ENCODE measurements at places on chromosomes 5 and 9.

DNA sequence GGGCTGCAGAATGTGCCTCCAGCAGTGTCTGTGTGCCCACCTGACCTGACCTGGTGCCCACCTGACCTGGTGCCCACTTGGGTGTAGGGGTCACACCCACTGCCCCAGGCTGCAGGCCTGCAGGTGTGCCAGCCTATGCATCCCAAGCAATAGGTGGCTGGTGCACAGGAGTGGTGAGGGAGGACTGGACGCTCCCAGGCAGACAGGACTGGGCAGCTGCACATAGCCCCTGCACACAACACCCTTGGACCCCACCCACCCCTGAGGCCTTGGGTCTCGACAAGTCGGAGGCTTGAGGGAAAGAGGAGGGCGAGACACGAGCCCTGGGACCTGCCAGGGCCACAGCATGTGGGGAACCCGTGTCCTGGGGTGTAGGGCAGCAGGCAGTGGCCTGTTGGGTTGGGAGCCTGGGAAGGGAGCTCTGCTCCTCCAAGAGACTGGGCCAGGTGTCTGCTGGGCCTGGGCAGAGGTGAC lies 10.8 kb upstream of the NRARP start:
- DNase-seq, result no peak

GRCh38 chr5:117793963-117794362 lies 1194.4 kb downstream of the DTWD2 start:
- no peak for DNase-seq

DNA sequence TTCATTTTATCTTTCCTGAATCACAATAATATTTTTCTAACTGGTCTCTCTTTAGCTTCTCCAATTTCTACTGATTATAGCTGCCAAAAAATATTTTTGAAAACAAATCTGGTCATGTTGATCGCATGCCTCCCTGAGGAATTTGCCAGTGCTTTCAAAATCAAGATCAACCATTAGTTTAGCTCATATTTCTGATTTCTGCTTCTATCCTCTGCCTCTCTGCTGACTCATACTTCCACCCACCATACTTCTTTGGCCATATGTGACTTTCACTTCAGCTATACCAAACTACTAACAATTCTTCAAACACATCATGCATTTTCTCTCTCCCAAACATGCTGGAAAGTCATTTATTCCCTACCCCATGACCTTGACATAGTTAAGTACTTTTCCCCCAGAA lies 636.5 kb downstream of the TLE1 start:
- DNase-seq, result no peak

DNA sequence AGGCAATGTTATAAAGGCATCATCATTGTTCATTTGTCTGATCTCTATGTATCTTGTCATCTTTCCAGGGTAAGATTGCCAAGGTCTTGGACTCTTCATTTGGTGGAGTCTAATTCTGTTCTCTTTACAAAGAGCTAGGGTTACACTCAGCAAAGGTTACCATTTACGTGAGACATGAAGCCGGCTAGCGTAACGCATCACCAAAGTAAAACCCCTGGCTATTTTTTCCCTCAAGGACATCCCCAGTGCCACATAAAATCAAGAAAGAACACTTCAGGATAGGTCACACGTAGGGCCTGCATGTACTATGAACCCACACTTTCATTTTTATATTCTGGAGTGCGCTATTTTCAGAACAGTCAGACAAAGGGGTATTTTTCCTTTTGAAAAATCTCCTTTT lies 20.0 kb upstream of the MYOT start:
- no peak for DNase-seq

- DNase-seq, result no peak
Observed at GRCh38 chr5:158809310-158809850, 290.3 kb downstream of the EBF1 start.

- no peak for DNase-seq
Observed at GRCh38 chr5:157511651-157512644, 51.9 kb downstream of the NIPAL4 start.

DNA sequence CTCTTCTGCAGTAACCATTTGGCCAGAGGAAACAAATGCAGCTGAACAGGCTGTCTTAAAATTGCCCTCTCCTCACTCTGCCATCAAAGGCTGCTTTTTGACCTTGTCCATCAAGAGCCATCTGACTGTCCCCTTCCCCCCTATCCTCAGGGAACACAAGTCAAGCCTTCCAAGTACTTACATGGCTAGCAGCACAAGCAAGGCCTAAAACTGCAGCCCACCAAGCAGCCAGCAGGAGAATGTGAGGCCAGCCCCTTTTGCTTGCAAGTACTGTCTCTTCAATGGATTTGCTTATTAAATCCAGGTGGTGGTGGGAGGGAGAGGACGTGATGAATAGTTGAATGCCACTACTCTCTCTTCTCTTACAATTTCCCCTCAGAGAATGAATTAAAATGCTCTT lies 83.5 kb downstream of the HTR1A start:
- DNase-seq, result no peak

DNA sequence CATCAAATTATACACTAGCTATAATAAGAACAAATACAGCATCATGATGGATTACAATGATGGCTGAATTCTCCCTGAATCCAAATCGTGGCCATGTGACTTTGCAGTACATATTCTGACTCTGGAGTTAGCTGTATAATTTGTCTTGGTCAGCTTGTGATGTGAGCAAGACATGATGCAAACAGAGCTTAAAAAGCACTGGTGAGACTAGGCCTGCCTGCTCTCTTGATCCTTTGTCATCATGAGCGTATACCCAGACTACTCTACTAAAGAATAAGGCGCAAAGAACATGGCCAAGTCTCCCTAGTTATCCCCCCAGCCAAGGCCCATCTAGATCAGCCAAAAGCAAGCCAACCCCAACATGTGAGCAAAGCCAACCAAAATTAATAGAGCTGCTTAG lies 34.7 kb upstream of the IFNE start:
- no peak for DNase-seq

GRCh38 chr5:92390657-92391056 lies 1007.5 kb upstream of the ARRDC3 start:
- DNase-seq, result no peak

GRCh38 chr5:137630972-137631370 lies 104.9 kb downstream of the KLHL3 start:
- no peak for DNase-seq

- DNase-seq, result peak; percentile 51
Observed at GRCh38 chr9:20623021-20623747, 885 bp upstream of the MLLT3 start.

DNA sequence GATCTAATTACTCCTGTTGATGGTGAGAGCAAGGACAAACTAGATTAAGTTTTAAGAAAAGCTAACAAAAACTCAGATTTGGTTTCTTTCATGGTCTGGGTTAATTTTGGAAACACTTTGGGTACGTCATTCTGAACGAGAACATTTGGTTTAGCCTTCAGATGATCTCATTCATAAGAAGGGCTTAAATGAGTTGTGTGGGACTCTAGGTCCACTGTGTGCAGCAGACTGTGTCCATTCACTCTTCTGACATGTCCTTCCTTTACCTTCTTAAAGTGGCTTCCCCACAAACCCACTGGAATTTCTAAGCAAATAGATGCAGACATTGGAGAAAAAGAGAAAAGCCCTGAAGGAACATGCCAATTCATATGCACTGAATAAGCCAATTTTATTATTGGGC lies 96.8 kb downstream of the FBXO4 start:
- DNase-seq, result no peak

- no peak for DNase-seq
Observed at GRCh38 chr9:123338710-123339665, 17.0 kb upstream of the CRB2 start.

DNA sequence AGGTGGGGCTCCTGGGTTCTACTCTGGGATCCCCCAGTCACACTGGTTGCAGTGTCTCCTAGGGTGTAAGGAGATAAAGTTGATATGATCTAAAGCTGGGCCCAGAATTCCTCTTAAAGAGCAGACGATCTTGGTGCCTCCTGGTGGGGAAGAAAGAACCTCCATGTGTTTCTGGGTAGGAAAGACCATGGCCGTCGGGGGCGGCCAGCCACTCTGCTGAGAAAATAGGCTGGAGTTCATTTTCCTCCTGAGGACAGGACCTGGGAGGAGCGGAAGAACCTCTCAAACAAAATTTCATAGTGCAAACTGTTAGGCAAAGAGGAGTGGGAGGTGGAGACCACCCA lies 163.8 kb upstream of the TBC1D2 start:
- DNase-seq, result no peak

DNA sequence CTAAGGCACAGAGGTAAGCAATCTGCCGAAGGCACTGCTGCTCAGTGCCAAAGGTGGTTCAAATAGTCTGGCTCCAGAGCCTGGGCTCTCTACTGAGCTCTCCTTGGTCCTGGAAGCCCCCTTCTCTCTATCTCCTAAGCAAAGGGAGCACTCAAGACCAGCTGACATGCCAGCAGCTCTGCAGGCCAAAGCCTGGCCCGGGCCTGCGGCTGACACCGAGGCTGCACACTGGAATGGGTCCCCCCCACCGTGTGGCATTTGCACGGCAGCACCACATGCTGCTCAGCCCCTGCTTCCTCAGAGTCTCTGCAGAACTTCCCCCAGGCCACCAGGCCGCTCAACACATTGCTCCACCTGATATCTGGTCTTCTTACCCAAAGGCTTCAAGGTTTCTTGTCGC lies 57.8 kb upstream of the GOLPH3 start:
- DNase-seq, result no peak

DNA sequence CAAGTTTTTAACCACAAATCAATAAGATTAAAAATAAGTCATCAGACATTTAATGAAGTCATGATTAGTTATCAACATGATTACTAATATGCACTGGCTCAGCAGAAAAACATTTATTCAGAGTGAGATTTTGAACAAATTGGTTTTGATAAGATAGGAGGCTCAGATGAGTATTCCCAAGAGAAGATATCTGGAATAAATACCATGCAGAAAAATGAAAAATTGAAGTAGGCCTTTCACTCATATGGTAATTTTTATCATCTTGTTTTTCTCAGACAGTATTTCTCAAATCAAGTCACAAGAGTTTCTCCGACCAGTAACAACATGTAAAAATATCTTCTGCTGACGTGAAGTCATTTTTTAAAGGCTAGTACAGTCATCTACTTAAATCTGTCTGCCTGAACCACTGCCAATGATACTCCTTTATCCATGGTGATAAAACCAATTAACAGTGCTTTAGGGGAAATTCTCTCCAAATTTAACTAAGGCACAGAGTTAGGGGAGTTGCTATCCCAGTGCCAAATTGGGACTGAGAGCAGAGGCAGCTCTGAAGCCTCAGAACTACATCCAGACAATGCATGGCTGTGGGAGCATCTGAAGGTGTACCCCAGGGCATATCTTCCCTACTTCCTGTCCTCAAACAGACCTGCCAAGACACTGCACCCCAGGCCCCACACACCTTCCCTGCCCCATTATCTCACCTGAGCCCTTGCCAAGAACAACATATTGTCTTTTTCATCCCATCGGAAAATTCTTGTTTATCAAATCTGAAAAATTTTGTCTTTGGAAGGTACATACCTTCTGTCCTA lies 105.5 kb upstream of the TSLP start:
- no peak for DNase-seq

GRCh38 chr9:136786451-136786850 lies 4.7 kb upstream of the TMEM141 start:
- no peak for DNase-seq

DNA sequence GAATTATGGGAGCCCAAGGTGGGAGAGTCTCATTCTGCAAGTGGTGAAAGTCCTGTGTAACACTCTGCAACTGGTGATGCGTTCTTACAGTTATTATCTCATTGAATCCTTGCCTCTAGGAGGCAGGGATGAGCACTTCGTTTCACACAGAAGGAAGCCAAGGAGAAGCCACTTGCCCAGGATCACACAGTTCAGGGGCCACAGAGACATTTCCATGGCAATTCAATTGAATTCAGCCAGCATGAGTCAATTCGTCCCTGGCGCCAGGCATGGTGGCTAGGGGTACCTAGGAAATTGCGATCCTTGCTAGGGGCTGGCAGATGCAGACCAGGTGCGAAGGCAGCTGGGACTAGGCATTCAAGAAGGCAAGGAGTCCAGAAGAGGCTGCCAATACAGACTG lies 26.2 kb downstream of the LHX2 start:
- DNase-seq, result no peak

GRCh38 chr5:134465816-134466240 lies 54.1 kb upstream of the CDKN2AIPNL start:
- DNase-seq, result peak; percentile 22

DNA sequence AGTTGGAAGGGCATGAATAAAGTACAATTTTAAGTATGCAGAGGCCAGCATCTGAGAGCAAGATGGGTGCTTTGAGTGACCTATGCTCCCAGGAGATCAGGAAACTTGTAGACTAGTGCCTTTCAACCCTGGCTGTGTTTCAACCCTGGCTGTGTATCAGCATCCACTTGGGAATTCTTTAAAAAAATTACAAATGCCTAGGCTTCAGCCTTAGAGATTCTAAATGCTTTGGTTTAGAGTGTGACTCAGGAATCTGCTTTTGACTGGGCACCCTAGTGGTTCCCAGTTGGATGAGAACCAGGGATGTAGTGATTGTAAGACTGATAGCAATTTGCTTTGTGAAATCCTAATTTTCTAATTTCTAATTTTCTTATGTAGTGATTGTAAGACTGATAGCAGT lies 65.6 kb downstream of the RALGPS1 start:
- no peak for DNase-seq

DNA sequence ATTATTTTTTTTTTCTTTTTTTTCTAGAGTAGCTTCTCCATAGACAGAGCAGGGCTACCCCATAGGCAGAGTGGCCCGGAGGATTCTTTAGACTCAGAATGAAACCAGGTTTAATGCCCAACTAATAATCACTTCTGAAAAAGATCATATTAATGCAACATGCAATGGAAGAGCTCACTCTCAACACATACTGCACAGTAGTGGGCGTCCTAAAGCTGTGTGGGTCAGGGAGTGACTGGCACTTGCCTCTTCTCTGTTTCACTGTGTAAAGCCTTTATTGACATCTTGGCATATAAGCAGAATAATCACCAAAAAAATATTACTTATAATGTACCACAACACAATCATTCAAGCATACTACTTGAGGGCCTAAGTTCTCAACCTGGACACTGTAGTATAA lies 11.1 kb downstream of the PWWP2A start:
- no peak for DNase-seq

GRCh38 chr9:78575081-78575480 lies 278.2 kb downstream of the PSAT1 start:
- no peak for DNase-seq

GRCh38 chr9:112007575-112008240 lies 111.1 kb downstream of the UGCG start:
- DNase-seq, result no peak
